Pancreas (tissue), 10 donors: ENCODE measurements at places on chromosomes 13 and 19. TPM values are rescaled to one million over a fixed set of nuclear protein-coding genes. Genes with fewer than 3 reads are reported as not detected.

Gene KLK15
- total RNA-seq: not detected

Gene DPY19L3
- 18.5 TPM for total RNA-seq

Gene CTU1
- total RNA-seq: 8.2 TPM

Gene ZNF296
- total RNA-seq: 0.15 TPM

Gene ZNF709
- total RNA-seq: 0.56 TPM

Gene TRIM28
- total RNA-seq: 194 TPM

Gene NKPD1
- not detected for total RNA-seq

Gene ZNF790
- total RNA-seq: 5.1 TPM

Gene TDRD3
- total RNA-seq: 22.0 TPM

Gene TNNT1
- not detected for total RNA-seq

Gene ZNF419
- total RNA-seq: 1.7 TPM

Gene CNFN
- total RNA-seq: not detected

Gene SPART
- 15.5 TPM for total RNA-seq

Gene ZBTB45
- 6.4 TPM for total RNA-seq

Gene RNF113B
- total RNA-seq: not detected

Gene C13orf42
- not detected for total RNA-seq

Gene NLRP9
- total RNA-seq: not detected

Gene SMAD9
- total RNA-seq: 0.83 TPM
